ENCODE measurements at places on chromosomes 13 and 19. TPM values are rescaled to one million over a fixed set of nuclear protein-coding genes. Genes with fewer than 3 reads are reported as not detected.

GRCh38 chr13:46668302-46668720 lies 115.3 kb downstream of the LRCH1 start:
- peak; percentile 90 for DNase-seq

DNA sequence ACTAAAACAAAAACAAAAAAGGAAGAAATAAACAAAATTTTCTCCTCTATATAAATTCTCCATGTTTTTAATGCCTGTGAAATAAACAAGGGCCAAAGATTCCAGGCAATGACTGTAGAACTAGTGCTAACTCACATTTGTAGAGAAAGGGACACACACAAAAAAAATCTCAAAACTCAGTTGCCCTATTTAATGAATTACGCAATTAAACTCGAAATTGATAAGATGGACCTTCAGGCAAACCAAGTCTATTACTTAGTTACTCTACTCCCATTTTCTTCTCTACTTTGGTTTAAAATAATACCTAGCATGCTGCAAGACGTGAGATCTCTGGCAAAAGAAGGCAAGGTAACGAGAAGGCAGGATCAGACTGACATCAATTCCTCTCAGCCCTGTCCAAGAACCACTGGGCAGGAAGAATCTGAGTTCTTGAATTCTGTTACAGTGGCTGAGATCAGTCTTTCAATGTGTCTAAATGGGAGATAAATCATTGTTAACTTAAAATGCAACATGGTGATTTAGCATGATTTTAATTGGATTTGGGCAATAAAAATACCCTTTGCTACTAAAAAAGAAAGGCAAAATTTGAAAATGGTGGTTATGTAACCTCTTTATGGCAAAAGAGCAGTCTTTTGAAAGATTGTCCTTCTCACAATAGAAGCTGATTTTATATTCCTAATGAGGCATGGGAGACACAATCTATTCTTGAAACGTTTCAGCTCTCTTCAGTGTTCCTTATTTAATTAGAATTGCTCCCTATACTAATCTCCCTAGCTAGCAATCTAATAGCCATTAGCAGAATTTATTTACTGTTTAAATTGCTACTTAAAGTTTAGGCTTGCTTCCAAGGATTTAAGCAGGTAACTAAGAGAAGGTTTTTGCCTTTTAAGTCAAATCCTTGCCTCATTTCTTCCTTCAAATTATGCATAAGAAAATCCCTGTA lies 25.9 kb downstream of the SPRY2 start:
- no peak for DNase-seq

GRCh38 chr13:36329361-36329760 lies 16.8 kb downstream of the SPART start:
- no peak for DNase-seq

The ABCC4 gene
- total RNA-seq, result 65.7 TPM

Data from fibroblast of villous mesenchyme (primary cell).